ENCODE measurements at places on chromosomes 12 and 14.

GRCh38 chr14:105064721-105065143 lies 498 bp downstream of the GPR132 start:
- DNase-seq: peak; percentile 54

- DNase-seq: no peak
Measured at GRCh38 chr12:100953677-100954076, 159.1 kb downstream of the ANO4 start.

- no peak for DNase-seq
Measured at GRCh38 chr14:73237786-73238423, 599 bp downstream of the PAPLN start.

DNA sequence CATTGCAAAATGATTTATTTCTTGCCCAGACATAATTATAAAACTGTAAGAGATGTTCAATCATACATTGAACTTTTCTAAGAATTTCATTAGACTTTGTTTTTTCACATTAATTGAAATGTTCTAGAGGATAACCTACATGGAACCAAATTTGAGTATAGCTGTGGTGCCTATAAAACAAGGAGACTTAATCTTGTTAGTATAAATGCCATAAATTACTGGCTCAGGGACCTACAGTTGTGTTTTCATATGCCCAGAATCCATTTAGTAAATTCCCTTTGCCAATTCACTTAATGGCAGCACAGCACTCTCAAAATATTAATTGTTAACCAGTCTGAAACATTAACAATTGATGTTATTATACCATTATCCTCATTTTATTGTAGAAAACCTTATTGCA lies 488.5 kb downstream of the NELL2 start:
- no peak for DNase-seq

DNA sequence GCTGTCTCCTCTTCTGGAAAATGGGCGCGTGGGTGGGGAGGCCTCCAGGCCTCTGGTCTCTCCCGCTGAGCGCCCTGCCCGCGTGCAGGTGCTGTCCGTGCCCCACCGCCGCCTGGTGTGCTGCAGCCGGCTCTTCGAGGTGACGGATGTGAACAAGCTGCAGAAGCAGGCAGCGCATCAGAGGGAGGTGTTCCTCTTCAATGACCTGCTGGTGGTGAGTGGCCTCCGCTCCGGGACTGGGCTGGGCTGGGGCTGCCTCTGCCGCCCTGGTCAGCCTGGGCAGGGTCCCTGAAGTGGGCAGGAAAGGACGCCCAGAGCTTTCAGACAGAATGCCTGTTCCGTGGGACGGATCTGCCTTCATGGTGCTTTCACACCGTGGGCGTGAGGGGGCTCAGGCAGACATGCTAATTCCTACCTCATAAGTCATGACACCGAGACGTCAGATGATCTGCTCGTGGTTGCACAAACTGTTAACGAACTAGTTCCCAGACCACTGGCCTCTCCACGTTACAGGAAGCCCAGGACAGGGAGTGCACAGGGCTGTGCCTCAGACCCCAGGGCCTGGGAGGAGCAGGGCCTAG lies 50.5 kb downstream of the SLC6A12 start:
- no peak for DNase-seq

- DNase-seq: no peak
Measured at GRCh38 chr14:65200454-65200853, 98.1 kb upstream of the MAX start.

DNA sequence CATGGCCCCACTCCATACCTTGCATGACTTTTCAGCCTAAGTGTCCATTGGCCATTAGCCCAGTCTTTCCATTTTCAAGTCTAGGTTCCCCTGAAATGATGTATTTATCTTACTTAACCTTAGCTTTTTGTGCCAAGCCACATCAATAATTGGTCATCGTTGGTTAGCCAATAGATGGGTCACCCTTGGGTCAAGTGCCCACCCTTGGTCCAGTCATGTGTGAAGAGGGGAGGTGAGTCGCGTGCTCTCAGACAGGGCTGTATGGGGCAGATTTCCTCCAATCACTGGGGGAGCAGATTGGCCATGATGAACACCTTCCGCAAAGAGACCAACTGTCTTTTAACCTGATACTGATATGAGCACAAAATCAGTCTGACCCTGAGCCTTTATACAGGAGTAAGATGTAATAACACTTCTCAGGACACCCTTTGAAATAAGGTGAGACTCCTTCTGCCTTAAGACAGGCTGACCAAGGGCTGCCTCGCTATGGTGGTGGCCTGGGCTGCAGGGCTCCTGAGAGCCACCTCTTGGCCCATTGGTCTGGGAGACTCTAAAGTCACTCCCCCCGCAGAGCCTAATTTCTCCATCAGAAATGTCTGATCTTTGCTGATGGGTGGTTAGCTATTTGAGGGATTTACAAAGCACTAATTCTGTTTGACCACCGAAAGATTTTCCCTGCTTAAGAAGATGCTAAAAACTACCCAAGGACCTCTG lies 143.2 kb downstream of the ZFP36L1 start:
- no peak for DNase-seq

Data from femur (tissue), 1 donor.